ENCODE measurements at places on chromosomes 5 and 9.

- DNase-seq: no peak
Measured at GRCh38 chr5:37889612-37890317, 49.9 kb upstream of the GDNF start.

- DNase-seq: no peak
Measured at GRCh38 chr5:71923755-71924154, 183.5 kb upstream of the MAP1B start.

DNA sequence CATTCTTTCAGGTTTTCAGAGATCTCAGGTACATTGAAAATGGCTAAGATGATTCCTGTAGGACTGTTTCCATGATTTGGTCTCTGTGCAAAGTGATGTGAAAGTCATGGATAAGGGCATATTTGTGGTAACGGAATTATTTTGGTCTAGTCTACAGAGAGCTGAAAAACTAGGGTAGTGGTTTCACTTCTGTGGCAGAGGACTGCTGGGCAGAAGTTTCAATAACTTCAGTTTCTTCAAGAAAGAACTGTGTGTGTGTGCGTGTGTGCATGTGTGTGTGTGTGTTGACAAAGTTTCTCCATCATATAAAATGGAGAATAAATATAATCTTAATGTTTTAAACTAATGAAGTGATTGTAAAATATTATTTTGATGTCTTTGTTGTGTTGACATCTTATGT is 4.3 kb downstream of the CNOT8 start:
- no peak for DNase-seq

GRCh38 chr5:54956922-54957321 is 28.5 kb downstream of the ESM1 start:
- no peak for DNase-seq

- DNase-seq: no peak
Measured at GRCh38 chr5:139068494-139069151, 129.5 kb downstream of the SIL1 start.

GRCh38 chr9:122370869-122371755 is at the start of gene PTGS1:
Gene PTGS1 (plus strand): TSS chr9:122371024. CDS start chr9:122371085, 61 bp downstream.
- peak; percentile 31 for DNase-seq

- no peak for DNase-seq
Measured at GRCh38 chr5:57929271-57929670, 446.7 kb upstream of the ACTBL2 start.
